ENCODE measurements at places on chromosomes 2 and 18.

GRCh38 chr2:18659915-18660314 is 70.5 kb upstream of the NT5C1B start:
- DNase-seq, result no peak

- no peak for DNase-seq
Measured at GRCh38 chr2:198296665-198297308, 492.4 kb downstream of the PLCL1 start.

- DNase-seq, result no peak
Measured at GRCh38 chr2:166193407-166193806, 65.6 kb upstream of the SCN1A start.

GRCh38 chr18:34866739-34867138 is 156.6 kb downstream of the DTNA start:
- DNase-seq, result no peak
